Stimulated activated CD4-positive, alpha-beta T cell treated with anti-CD3 and anti-CD28 coated beads, TNF-alpha, amount 100 ng/mL, for 24 hours (primary cell): ENCODE measurements at places on chromosomes 2 and 18.

- no peak for DNase-seq
Observed at GRCh38 chr2:231357931-231358330, 37.6 kb upstream of the B3GNT7 start.

DNA sequence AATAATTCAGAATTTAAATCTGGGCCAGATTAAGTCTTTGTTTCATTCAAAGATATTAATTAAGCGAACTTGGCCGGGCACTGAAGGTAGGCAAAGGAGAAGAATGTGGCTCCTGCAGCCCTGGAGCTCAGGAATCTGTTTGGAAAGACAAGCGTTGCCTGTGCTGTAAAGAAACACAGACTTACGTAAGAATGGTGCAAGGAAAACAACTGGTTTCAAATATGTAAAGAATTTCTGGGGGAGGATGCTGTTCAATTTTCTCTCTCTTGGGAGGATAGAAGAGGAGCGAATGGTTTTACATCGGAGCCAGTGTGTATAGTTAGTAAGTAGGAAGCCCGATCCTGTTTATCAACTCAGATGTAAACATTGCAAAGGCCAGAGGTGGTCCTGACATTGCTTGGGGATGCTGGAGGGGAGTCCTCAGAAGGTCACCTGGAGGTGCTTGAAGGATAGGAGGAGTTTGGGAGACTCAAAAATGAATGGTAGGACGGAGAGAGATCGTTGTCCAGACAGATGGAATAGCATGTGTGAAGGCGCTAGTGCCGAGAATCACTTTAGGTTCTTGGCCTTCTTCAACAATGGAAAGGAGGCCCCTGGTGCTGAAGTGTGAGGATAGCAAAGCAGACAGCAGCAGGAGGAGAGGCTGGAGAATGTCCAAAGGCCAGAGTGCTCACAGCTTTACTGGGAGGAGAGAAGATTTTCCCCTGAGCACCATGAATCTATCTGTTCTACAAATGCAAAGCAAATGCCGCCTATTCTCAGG, 456.1 kb downstream of the LPIN1 start:
- no peak for DNase-seq

- DNase-seq: peak; percentile 6
Observed at GRCh38 chr2:156589381-156590079, 153.4 kb downstream of the GPD2 start.

DNA sequence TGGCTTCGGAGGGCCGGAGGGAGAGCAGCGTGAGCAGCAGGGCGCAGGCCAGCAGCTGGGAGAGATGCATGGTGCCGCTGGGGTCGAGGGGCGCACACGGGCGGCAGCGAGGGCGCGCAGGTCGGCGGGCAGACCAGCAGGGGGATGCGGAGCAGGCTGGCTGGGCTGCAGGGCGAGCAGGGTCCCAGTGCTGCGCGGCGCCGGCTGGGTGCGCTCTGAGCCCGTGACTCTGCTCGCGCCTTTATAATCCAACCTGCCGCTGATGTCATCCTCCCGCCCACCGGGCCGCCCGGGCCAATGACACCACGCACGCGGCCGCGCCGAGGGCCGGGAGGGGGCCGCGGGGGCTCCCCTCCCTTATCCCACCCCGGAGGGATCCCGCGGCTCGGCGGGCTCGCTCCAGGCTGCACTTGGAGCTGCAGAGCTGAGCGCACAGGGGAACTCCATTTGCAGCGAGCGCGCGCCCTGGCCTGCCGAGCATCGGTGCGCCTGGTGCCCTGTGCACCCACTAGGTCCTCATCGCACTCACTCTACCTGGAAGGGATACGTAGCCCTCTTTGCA, at the start of gene NPPC:
Gene NPPC, minus strand, starts transcription at position 217 of the 562 bp plus-strand sequence. Its CDS starts 147 bp downstream, at position 70.
- DNase-seq: peak; percentile 81

GRCh38 chr2:231244382-231245248, 46.2 kb downstream of the ARMC9 start:
- no peak for DNase-seq

- DNase-seq: no peak
Observed at GRCh38 chr2:128292599-128293425, 25.9 kb downstream of the HS6ST1 start.

- no peak for DNase-seq
Observed at GRCh38 chr2:37721201-37721560, 49.7 kb upstream of the CDC42EP3 start.
